ENCODE measurements at places on chromosomes 1 and 21. TPM values are rescaled to one million over a fixed set of nuclear protein-coding genes. Genes with fewer than 3 reads are reported as not detected.

DNA sequence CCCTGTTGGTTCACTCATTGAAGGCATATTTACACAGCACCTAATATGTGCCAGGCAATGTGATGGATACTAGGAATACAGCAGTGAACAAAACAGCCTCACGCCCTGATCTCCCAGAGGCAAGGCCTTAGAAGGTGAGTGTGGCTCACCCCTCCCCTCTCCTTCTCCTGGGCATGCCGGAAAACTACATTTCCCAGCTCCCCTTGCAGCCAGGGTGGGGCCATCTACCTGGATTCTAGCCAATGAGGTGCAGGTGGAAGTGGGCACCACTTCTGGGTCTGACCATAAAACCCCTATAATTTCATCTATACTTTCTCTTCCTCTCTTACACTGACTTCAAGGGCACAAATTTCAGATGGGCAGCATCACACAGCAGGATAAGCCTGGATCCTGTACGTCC, 63.8 kb downstream of the FBXO2 start:
- no peak for DNase-seq

DNA sequence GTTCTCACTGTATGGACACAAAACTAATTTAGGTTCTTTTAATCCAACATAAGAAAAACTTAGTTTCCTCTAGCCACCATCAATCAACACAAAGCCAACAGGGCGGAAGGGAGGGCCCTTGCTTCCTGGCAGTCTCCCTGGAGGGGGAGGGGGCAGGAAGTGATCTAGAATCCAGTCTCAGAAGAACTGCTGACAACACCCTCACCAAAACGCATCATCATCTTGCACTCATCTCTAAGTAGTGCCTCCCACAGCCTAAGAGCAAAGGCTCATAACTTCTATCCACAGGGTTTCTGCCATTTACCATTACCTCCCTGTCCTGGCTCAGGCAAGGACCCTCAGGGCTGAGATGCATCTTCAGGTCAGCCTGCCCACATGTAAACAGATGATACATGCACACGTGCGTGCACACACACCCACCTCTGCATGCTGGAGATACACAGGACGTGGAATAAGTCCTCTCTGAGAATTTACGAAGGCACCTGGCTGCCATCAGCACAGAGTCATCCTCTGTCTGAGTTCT, 20.5 kb downstream of the HIVEP3 start:
- no peak for DNase-seq

Gene DCST1
- polyA plus RNA-seq: 0.34 TPM

- no peak for DNase-seq
These were observed 10.9 kb downstream of the SLC1A7 start for GRCh38 chr1:53131590-53131938.

GRCh38 chr1:22376976-22377375, 74.7 kb upstream of the ZBTB40 start:
- no peak for DNase-seq

Gene GNG4
- 3.2 TPM for polyA plus RNA-seq

Gene CD1B
- not detected for polyA plus RNA-seq

DNA sequence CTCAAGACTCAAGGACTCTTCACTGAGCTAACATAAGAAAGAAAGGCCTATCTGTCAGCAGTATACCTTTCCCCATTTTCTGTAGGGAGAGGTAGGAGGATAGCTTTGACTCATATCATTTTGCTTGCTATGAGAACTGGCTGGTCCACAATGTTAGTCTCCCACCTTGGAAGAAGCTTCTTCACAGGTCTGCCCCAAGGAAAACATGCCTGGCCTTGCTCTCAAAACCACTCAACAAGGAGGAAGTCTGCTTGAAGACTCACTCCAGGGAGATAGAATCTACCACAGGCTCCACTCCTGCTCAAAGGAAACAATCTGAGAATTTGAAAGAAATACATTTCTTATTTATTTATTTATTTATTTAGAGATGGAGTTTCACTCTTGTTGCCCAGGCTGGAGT, 29.5 kb upstream of the LAMC1 start:
- DNase-seq: no peak

Gene IGSF3
- 28.7 TPM for polyA plus RNA-seq

Gene CTSS
- 9.1 TPM for polyA plus RNA-seq

Gene PGD
- polyA plus RNA-seq: 189 TPM

DNA sequence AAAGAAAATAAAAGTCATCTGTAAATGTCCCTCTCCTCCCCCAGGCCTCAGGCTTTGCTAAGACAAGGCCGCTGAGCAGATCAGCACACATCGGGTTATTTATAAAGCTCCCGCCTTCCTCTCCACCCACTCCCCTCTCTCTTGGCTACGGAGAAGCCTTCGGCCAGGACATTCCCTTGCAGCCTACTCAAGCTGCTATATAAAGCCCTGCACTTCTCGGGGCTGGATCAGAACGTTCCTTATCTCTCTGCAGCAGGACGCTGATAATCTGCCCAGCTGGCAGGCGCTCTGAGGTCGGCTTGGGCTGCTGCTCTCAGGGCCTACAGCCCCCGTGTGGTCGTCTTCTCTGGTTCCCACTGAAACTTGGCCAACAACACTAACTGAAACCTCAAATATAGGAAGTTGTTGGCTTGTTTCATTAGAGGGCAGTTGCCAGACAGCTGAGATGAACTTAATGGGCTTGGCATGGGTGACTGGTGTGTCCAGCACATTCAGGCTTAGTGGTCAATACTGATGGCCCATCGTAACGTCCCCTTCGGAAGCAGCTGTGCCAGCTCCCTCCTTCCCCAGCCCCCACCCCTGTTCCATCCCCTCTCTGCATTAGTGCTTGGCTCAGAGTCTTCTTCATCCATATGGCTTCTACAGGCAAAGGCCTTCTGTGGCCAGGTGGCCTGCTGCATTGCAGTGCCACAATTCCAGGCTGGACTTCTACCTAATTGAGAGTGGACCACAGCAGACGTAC, 64.6 kb downstream of the IER5 start:
- no peak for DNase-seq

DNA sequence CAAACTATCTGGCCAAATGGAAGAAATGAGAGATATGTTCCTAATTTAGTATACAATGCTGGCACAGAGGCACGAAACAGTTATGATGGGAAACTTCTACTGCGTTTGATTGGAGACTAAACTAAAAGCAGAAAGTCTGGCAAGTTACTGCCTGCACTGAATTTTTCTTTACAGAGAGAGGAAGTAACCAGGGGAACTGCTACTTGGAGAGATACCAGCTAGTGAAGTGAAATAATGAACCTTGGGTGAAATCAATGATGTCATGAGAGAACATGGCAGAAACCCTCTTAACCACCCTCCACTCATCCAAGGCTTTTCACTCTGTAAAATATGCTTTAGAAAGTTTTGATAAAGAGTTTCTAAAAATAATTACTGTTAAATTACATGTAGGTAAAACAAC, 29.3 kb downstream of the NIBAN1 start:
- no peak for DNase-seq

DNA sequence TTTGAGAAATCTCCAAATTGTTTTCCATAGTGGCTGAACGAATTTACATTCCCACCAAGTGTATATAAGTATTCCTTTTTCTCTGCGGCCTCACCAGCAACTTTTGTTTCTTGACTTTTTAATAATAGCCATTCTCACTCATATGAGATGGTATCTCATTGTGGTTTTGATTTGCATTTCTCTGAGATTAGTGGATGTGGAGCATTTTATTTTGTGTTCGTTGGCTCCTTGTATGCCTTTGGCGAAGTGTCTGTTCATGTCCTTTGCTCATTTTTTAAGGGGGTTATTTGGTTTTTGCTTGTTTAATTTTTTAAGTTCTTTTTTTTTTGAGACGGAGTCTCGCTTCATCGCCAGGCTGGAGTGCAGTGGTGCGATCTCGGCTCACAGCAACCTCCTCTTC, 45.1 kb upstream of the MPC2 start:
- no peak for DNase-seq

Gene NBPF4
- polyA plus RNA-seq: not detected

Gene CELF3
- 0.68 TPM for polyA plus RNA-seq

Gene CLCA4
- not detected for polyA plus RNA-seq

Gene INAVA
- polyA plus RNA-seq: 31.7 TPM

DNA sequence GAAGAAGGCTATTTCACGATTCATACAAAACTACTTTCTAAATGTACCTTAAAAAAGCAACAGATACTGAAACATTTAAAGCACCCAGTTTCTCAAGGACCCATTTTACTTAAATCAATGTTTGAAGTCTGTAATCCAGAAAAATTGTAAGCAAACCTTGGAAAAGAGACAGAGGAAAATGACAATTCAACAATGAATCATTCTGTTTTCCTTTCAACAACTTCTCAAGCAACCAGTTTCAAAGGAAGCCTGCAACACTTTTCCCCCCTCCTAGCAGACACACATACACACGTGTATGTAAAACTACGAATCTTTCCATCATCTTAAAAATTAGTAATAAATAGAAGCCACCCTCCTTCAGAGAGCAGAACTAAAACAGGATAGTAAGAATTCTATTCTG, 1.2 kb downstream of the RERE start:
- no peak for DNase-seq

GRCh38 chr1:3349161-3349967, 105.1 kb upstream of the ARHGEF16 start:
- DNase-seq: no peak

DNA sequence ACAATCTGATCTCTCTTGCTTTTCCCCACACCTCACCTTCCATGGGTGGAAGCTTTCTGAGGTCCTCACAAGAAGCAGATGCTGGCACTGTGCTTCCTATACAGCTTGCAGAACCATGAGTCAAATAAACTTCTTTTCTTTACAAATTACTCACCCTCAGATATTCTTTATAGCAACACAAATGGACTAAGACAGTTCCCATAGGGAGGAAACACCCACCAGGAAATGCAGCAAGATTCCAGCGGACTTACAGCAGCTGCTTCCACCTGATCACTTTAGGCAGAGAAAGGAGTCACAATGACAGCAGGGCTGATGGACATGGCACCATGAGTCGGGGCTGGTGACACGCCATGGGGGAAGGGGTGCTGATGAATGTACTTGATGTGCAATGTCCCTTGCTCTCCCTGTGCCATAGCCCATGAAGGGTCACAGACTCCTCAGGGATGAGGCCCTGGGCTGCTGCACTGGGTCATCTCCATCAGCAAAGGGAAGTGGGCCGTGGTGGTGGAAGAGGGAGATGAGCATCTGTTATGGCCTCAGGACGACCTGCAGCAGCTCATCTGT, 53.9 kb downstream of the PRSS38 start:
- no peak for DNase-seq

GRCh38 chr1:97923811-97924210, 3.0 kb upstream of the DPYD start:
- no peak for DNase-seq
